Stimulated activated CD8-positive, alpha-beta memory T cell treated with anti-CD3 and anti-CD28 coated beads, Interleukin-7, amount 100 ng/mL, for 48 hours (primary cell): ENCODE measurements at places on chromosomes 3 and 15.

DNA sequence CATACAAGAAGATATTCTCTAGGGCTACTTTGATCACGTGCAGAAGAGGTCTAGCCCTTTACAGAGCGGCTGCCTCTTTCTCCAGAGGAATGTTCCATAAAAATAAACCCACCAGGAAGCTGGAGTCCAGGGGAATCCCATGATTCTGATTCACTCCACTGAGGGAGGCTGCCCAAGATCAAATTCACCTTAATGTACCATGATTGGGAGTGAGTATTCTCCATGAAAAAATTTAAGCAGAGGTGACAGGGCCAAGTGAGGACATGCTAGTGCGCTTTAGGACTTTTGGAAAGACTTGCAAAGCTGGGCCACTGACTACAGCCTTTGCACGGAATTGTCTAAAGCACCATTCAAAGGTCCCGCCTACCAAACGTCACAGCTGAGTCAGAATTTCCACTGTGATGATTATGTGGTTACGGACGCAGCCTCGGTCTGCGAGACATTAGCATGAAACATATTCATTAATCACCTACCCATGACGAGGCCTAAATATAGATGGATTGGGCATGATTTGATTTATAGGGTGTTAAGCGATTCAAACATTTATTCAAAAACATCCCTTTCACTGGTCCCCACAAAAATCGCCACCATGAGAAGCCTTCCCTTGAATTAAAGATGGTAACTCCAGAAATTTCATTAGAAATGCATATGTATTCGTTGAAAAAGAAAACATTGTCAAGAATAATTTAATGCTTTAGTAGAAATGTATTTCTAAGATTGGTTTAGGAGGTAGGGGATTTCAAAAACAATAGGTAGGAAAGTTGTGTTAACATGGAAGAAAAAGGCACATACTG lies 152.6 kb downstream of the GREM1 start:
- DNase-seq = no peak

DNA sequence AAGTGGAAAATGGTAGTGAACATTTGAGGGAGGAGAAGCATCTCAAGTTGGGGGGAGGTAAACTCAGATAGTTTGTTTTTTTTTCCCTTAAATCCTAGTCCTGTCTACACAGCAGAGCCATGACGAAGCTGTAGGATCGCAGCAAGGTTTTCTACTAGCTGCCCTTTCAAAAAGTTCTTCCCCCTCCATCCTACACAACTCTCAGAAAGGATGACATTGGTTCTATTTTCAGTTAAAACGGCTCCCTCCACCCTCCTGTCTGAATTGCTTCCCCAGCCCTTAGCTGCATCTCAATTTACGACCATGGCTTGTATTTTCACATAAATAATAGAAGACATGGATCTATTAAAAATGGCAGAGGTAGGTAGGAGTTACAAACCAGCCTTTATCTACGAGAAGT lies 2.2 kb downstream of the HOMER2 start:
- no peak for DNase-seq

DNA sequence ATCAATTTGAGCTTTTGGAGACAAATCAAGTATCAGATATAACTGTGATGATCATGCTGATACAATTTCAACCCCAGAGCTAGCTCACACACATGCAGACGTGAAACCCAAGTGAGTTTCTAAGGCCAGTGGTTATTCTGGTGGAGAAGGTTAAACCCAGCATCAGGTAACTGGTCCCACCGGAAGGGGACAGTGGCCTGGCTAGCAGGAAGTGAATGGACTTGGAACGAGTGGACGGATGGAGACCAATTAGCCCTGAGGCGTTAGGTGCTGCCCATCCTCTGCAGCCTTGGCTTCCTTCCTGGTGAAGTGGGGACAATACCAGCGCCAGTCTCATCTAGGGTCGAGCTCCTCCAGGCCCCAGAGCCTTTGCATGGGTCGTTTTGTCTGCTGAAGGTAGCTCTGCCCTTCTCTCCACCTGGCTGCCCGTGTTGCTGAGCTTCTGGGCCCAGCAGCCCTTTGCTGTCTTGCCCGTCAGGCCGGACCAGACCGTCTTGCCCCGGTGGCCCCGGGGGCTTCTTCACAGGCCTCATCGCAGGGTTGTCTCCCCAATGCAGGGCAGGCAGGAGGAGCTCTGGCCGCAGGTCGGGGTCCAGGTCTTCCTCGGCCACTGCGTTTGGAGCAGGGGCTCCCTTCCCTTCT lies 915 bp upstream of the KCTD6 start:
- no peak for DNase-seq

- no peak for DNase-seq
Measured at GRCh38 chr15:91824256-91824655, 29.3 kb upstream of the SLCO3A1 start.

DNA sequence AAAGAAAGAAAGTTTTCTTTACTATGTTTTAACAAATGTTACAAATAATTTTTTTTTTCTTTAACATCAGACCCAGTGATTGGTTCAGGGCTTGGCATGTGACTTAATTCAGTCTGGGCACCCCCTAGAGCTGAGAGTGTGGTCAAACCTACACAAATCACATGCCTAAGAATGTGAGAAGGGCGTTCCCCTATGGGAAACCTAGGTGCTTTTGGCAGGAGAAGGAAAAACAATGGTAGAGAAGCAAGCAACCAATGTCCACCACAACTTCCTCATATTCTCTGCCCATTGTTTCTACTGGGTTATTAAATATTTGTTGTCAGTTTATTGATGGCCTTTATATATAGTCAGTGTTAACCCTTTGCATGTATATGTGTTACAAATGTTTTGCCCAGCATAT lies 21.4 kb upstream of the PIAS1 start:
- DNase-seq = no peak

- no peak for DNase-seq
Measured at GRCh38 chr3:46236294-46237054, 5.8 kb upstream of the CCR3 start.

GRCh38 chr3:7709376-7710082 lies 792.1 kb upstream of the LMCD1 start:
- DNase-seq = no peak

DNA sequence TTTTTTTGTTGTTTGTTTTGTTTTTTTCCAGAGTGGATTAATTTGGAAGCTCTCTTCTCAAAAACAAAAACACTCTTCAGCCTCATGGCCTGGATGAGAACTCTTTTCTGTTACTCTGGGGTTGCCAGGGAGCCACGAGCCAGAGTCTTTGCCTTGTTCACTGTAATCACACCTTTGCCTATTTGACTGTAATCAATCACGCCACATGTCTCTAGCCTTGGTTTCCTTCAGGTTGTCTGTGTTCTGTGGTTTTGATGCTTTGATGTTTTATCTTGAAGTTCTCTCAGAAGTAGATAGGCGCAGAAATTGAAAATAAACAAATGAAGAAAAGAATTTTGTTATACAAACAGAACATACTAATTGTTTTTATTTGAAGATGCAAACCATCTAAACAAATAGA lies 62.3 kb upstream of the IGF1R start:
- no peak for DNase-seq

DNA sequence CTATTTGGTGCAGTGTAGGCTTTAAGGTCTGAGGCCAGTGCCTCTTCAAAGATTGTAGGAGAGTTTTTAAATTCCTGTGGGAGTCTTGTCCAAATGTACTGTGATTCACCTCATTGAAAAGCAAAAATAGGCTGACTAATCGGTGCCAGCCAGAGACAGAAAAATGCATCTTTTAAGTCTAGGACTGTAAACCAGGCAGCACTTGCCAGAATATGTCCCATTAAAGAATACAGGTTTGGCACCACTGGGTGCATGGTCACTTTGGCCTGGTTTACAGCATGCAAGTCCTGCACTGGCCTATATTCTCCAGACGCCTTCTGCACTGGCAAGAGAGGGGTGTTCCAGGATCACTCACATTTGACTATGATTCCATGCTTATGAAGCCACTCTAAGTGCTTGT lies 20.3 kb upstream of the NOX5 start:
- no peak for DNase-seq

DNA sequence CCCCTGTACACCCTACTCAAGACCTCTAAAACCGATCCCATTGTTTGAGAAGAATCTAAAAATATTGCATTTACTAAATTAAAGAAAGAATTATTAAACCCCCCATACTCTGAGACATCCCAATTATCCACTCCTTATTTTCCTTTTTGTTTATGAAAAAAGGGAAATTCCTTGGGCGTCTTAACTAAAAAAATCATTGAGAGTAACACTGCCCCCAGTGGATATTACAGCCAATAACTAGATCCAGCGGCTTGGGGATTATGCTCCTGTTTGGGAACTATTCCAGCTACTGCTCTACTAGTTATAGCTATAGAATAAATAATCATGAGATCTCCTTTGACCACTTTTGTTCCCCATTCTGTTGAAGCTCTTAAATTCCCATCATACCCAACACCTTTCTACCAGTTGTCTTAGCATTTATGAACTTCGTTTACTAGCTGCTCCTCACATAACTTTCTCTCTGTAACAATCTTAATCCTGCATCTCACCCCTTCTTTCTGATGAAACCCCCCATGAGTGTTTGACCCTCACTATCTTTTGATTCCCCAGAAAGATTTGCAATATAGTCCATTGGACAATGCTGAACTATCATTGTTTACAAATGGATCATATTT lies 12.7 kb upstream of the CFAP91 start:
- no peak for DNase-seq

- DNase-seq = no peak
Measured at GRCh38 chr15:47917881-47918280, 200.6 kb downstream of the SEMA6D start.

GRCh38 chr3:194572944-194573491 lies 60.2 kb downstream of the TMEM44 start:
- DNase-seq = no peak

GRCh38 chr3:64848822-64849221 lies 161.0 kb upstream of the ADAMTS9 start:
- DNase-seq = no peak

DNA sequence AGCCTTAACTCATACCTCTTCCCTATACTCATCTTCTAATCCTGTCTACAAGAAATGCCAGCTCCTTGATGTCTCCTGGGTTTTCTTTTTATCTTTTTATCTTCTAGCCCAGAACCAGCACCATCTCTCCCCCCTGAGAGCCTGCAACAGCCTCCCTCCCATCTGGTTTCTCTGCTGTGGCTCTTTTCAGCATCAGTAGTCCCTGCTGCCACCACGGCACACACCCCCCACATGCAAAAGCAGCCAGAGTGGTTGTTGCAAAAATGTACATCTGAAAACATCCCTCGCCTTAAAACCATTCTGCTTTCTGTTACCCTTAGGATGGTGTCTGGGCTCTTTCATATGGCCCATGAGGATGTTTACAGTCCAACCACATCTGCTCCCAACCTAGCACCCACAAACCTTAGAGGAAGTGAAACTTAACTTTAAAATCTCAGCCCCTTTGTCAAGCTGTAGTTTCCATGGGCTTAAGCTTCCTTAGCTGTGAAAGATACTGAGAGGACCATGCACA lies 775 bp downstream of the TTC21A start:
- DNase-seq = no peak

- no peak for DNase-seq
Measured at GRCh38 chr15:70171256-70171886, 73.7 kb upstream of the TLE3 start.

DNA sequence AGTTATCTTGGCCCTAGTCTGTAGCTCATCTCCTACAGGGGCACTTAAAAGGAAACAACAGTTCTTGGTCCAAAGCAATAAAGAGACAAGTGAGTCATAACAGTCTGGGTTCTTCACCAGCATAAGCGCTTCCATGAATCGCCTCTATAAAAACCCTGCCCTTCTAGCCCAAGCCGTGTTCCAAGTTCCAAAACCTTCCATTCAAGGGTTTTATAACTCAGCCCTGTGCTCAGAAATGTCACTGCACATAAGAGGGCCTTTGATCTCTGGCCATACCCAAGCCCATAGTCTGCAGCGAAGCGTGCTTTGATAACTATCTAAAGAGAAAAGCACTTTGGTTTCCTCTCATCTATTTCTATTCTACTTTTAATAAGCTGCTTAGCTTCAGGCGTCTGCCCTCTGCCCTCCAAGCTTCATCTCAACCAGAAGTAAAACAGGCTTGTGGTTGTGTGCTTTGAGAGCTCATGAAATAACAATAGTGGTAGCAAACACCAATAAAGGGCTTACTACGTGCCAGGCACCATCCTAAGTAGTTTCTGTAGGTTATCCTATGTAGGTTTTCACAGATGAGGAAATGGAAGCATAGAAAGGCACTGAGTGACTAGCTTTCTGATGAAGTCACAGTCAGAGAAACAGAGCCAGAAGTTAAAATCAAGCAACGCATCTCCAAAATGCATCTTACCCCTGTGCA lies 64.0 kb upstream of the AKAP13 start:
- DNase-seq = no peak

GRCh38 chr15:100735129-100736053 lies 133.0 kb downstream of the ASB7 start:
- no peak for DNase-seq

DNA sequence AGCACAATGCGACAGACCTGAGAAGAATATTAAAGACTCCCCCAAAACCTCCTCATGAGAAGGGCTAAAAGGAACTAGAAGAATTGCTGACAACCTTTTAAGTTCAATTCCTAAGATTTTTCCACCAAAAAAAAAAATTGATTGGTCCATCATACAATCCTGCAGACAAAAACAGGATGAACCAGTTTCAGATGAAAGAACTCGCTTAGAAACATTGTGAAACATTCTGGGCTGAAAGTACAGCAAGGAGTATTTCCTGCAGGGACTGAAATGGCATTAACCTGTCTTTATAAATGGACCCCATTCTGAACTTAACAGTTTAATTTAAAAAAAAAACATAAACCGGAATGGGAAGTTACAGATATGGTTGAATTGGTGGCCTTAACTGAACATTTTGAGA lies 96.0 kb upstream of the FAM174B start:
- no peak for DNase-seq

GRCh38 chr3:51967384-51968169 lies at the start of gene PCBP4:
Gene PCBP4, minus strand, starts transcription at chr3:51967454. Its CDS starts 6,214 bp downstream, at chr3:51961240.
- DNase-seq = no peak

DNA sequence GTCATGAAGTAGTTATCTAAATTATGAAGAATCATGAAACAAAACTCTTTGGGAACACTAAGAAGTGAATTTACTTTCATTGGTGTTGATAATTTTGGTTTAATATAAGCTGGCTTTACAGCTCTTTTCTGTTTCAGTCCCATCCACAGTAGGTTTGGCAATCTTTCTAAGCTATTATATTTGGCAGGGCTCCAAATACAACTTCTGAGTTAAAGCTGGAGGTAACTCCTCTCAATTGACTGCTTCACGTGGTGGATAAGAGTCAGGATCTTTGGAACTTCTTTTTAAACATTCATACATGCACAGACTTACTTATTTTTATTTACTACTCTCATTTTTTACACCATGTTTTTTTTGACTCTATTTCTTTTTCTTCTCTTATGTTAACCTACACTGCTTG lies 106.5 kb upstream of the EPHA3 start:
- no peak for DNase-seq

GRCh38 chr15:51750792-51751696 lies at the start of gene TMOD2:
Gene TMOD2, plus strand, starts transcription at chr15:51751597. Its CDS starts 14,845 bp downstream, at chr15:51766442.
- DNase-seq = no peak

DNA sequence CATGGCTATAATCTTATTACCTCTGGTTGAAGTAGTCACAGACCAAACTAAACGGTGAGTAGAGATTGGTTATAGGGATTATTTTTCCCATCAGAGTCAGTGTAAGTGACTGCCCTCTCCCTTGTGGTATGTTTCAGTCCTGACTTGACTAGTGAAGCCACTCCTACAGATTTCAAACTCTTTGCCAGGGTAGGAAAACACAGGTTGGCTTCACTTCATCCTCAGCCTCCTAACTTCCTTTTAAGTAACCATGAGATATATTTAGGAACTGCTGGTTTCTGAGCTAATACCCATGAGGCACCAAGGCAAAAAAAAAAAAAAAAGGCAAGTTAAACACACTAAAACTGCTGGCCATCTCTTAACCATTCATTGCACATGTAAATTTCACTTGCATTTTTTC lies 349.2 kb upstream of the MCTP2 start:
- DNase-seq = no peak
